A549 treated with ZK216348 at 1 μM for 4 hours (cell line): ENCODE measurements at places on chromosomes 5 and 9. TPM values are rescaled to one million over a fixed set of nuclear protein-coding genes. Genes with fewer than 3 reads are reported as not detected.

The MYOT gene
- not detected in 5 replicates for total RNA-seq

The FOXD4 gene
- 0.34 to 0.94 TPM (median 0.49 TPM) in 5 replicates for total RNA-seq

The IFNA2 gene
- total RNA-seq: not detected in 5 replicates

The IFNB1 gene
- not detected in 5 replicates for total RNA-seq

The PAPPA gene
- 23.7 to 46.1 TPM (median 34.7 TPM) in 5 replicates for total RNA-seq

The TTC16 gene
- 0.05 TPM in 1 of 5 replicates, not detected in the others for total RNA-seq

The ADAMTS12 gene
- 6.3 to 7.7 TPM (median 6.8 TPM) in 5 replicates for total RNA-seq

The CCDC171 gene
- total RNA-seq: 0.31 to 0.59 TPM (median 0.36 TPM) in 5 replicates

The CCNI2 gene
- 0.06 to 0.09 TPM in 2 of 5 replicates, not detected in the others for total RNA-seq

The TUSC1 gene
- total RNA-seq: 4.2 to 8.5 TPM (median 7.7 TPM) in 5 replicates

The CTXN3 gene
- not detected in 5 replicates for total RNA-seq

The PCDHA6 gene
- total RNA-seq: 0.04 to 0.12 TPM (median 0.12 TPM) in 3 of 5 replicates, not detected in the others

The KLF4 gene
- 19.6 to 24.4 TPM (median 20.6 TPM) in 5 replicates for total RNA-seq

The PAX5 gene
- 0.02 TPM in 1 of 5 replicates, not detected in the others for total RNA-seq

The SPATA31D4 gene
- not detected in 5 replicates for total RNA-seq

The IL17B gene
- not detected in 5 replicates for total RNA-seq

The SLC6A18 gene
- total RNA-seq: not detected in 5 replicates

The CDKN2A gene
- 0.23 to 0.38 TPM in 2 of 5 replicates, not detected in the others for total RNA-seq

The TAS2R1 gene
- not detected in 5 replicates for total RNA-seq

The SLC2A6 gene
- total RNA-seq: 10.1 to 24.1 TPM (median 22.3 TPM) in 5 replicates

The SMAD5 gene
- total RNA-seq: 19.9 to 36.7 TPM (median 28.3 TPM) in 5 replicates

The TLE4 gene
- 8.9 to 13.6 TPM (median 11.8 TPM) in 5 replicates for total RNA-seq

The GLRA1 gene
- not detected in 5 replicates for total RNA-seq

The HTR1A gene
- total RNA-seq: not detected in 5 replicates

The RPS23 gene
- 3,159 to 4,095 TPM (median 3,418 TPM) in 5 replicates for total RNA-seq

The FRRS1L gene
- total RNA-seq: 0.15 to 0.47 TPM (median 0.19 TPM) in 5 replicates

The DPYSL3 gene
- total RNA-seq: 16.2 to 20.7 TPM (median 18.0 TPM) in 5 replicates

The FBP1 gene
- 0.11 to 0.15 TPM (median 0.13 TPM) in 3 of 5 replicates, not detected in the others for total RNA-seq

The TLN1 gene
- 89.5 to 138 TPM (median 130 TPM) in 5 replicates for total RNA-seq

The SPINK4 gene
- total RNA-seq: not detected in 5 replicates

The RGS7BP gene
- not detected in 5 replicates for total RNA-seq

The P4HA2 gene
- 40.8 to 52.0 TPM (median 44.3 TPM) in 5 replicates for total RNA-seq

The PCDHA4 gene
- 0.95 to 2.0 TPM (median 1.8 TPM) in 5 replicates for total RNA-seq

The TRPM6 gene
- 1.4 to 1.9 TPM (median 1.6 TPM) in 5 replicates for total RNA-seq

The EQTN gene
- total RNA-seq: not detected in 5 replicates

The LRRC19 gene
- not detected in 5 replicates for total RNA-seq

The FOXD4L5 gene
- 0.06 to 0.11 TPM (median 0.11 TPM) in 3 of 5 replicates, not detected in the others for total RNA-seq

The MCIDAS gene
- total RNA-seq: 1.4 to 2.4 TPM (median 1.9 TPM) in 5 replicates

The CMBL gene
- total RNA-seq: 20.1 to 24.5 TPM (median 22.2 TPM) in 5 replicates

The TMEM161B gene
- total RNA-seq: 6.3 to 10.3 TPM (median 8.9 TPM) in 5 replicates

The SIMC1 gene
- 10.9 to 14.9 TPM (median 13.5 TPM) in 5 replicates for total RNA-seq

The PCDHAC1 gene
- total RNA-seq: 1.8 to 2.7 TPM (median 2.0 TPM) in 5 replicates

The C5orf52 gene
- not detected in 5 replicates for total RNA-seq

The TAF11L10 gene
- not detected in 5 replicates for total RNA-seq

The SPATA31A3 gene
- not detected in 5 replicates for total RNA-seq

The SLC6A3 gene
- total RNA-seq: 0.13 to 0.45 TPM (median 0.16 TPM) in 5 replicates

The ADAMTS13 gene
- total RNA-seq: 0.17 to 0.69 TPM (median 0.51 TPM) in 5 replicates

The INSL6 gene
- not detected in 5 replicates for total RNA-seq

The CTSV gene
- total RNA-seq: 11.7 to 13.9 TPM (median 12.8 TPM) in 5 replicates

The ZFP2 gene
- not detected in 5 replicates for total RNA-seq

The ARAP3 gene
- total RNA-seq: 2.2 to 5.9 TPM (median 4.8 TPM) in 5 replicates

The TXNDC8 gene
- total RNA-seq: not detected in 5 replicates

The COL27A1 gene
- total RNA-seq: 7.0 to 15.1 TPM (median 12.0 TPM) in 5 replicates

The AGXT2 gene
- not detected in 5 replicates for total RNA-seq

The CSF1R gene
- 0.06 to 0.33 TPM (median 0.15 TPM) in 4 of 5 replicates, not detected in the other for total RNA-seq
